Trophoblast cell (in vitro differentiated cells and primary cell): ENCODE measurements at places on chromosomes 4 and X.

DNA sequence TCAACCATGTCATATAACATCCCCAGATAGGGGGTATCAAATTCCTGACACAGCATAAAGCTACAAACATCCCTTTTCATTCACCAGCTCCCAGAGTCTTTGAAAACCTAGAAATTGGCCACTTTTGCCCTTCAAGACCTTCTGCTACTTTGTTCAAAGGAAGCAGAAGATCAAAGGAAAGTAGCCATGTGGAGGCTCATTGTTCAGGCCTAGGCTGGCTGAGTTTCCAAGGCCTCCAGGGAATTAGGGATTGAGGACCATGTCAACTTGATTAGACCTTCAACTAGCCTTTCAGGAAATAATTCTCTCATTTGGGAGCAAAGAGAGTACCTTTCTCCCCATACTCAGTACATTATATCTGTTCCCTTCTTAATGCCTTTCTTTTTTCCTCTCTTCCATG, 66.8 kb upstream of the ATXN3L start:
- DNase-seq: no peak

- peak; percentile 70 for DNase-seq
These were observed 475.7 kb upstream of the SLIT2 start for GRCh38 chr4:19776021-19776459.

DNA sequence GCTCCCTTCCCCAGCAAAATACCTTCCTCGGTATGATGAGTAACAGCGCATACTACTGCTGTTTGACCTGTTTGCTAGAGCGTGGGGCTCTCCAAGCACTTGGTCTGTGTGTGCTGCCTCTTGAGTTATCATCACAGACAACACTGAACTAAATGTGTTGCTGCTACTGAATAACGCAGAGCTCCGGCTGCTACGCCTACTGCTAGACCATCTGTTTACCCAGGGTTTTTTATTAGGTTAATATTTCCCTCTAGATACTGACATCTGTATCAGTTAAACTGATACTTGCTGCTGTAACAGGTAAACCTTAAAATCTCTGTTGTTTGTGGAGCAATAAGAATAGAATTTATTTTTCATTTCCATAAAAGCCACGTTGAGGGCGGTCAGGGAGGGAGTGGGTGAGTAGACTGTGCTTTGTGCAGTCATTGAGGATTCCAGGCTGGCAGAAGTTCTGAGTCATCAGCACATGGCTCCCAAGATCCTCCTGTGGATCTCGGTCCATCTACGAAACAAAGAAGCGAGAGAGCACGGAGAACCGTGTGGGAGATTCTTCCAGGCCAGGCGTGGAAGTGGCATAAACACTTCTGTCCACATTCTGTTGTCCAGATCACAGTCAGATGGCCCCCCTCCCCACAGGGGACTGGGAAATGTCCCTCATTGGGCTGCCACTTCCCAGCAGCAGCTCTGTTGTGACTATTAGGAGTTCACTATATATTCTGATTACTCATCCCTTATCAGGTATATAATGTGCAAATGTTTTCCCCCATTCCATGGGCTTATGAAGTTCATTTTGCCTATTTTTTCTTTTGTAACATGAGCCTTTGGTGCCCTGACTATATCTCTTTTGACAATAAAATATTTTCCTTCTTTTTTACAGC, 14.1 kb downstream of the GRK4 start:
- DNase-seq: peak; percentile 73

GRCh38 chr4:82885410-82885809, 5.5 kb downstream of the SEC31A start:
- no peak for DNase-seq

DNA sequence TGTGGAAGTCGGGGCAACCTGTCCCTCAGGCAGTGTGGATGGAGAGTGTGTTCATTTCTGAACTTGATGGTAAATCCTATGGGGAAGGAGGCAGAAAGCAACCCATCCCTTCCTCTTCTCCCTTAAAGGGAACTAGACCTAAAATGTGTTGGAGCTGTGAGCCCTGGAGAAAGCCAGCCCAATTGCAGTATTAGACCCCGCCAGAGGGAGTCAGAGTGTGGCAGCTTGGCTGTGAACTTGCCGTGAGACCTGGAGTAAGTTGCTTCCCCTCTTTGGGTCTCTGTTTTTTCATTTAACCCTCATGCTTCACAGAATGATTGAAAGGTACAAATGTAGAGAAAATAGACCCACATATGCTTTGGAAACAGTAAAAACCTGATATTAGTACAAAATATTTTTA, 108.7 kb upstream of the PAK3 start:
- no peak for DNase-seq

GRCh38 chrX:136260776-136261175, 9.6 kb upstream of the MAP7D3 start:
- DNase-seq: no peak

- no peak for DNase-seq
These were observed 44.9 kb upstream of the PHF8 start for GRCh38 chrX:54089191-54089590.

DNA sequence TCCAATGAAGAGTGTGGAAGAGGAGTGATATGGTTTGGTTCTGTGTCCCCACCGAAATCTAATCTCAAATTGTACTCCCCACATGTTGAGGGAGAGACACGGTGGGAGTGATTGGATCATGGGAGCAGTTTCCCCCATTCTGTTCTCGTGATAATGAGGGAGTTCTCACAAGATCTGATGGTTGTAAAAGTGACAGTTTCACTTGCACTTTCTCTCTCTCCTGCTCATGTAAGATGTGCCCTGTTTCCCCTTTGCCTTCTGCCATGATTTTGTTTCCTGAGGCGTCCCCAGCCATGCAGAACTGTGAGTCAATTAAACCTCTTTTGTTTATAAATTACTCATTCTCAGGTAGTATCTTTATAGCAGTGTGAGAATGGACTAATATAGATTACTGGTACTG, 39.6 kb downstream of the FAM47C start:
- DNase-seq: no peak

DNA sequence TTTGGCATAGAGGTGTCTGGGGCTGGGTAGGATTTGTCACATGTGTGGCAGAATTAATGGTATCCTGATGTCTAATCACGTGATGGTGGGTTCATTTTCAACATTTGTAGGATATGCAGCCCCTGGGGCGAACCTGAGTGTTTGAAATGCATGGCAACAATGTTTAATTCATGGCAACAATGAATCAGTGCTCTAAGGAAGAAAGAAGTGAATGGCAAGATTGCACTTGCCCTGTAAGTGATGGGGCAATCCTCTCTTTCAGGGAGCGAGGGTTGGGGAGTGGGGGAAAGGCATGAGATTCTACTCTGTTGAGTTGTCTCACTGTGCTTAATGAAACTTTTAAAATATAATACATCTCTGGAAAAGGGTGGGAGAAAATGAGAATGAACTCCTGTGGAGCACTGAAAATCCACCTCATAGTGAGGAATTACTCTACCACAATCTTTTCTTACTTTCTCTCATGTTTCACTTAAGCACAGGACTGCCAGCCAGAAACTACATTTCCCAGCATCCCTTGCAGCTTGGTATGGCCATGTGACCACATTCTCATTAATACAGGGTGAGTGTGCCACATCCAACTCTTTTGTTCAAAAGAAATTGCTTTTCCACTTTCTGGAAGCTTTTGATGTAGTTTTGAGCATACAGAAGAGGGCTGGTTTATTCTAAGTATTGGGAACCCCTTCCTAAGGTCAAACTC, 64.0 kb upstream of the PGM2 start:
- DNase-seq: peak; percentile 10

- no peak for DNase-seq
These were observed 721.0 kb upstream of the NDST4 start for GRCh38 chr4:115834441-115834840.

DNA sequence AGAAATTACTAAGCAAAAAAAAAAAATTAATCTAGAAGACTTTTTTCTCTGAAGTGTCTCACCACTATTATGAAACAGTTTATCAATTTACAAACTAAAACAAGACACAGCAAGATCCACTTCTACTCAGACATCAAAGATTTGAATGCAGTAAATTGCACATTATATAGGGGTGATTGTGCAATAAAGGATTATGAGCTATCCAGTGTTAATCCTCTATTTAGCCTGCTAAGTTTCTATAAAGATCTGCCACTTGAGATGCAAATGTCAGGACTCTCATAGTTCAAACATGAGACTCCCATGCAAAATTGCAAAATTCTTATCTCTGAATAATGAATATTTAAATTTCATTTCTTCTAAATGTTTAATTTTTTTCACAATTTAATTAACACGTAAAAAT, 2.2 kb downstream of the TECRL start:
- DNase-seq: no peak

- no peak for DNase-seq
These were observed 590 bp upstream of the CCDC110 start for GRCh38 chr4:185472103-185472542.

DNA sequence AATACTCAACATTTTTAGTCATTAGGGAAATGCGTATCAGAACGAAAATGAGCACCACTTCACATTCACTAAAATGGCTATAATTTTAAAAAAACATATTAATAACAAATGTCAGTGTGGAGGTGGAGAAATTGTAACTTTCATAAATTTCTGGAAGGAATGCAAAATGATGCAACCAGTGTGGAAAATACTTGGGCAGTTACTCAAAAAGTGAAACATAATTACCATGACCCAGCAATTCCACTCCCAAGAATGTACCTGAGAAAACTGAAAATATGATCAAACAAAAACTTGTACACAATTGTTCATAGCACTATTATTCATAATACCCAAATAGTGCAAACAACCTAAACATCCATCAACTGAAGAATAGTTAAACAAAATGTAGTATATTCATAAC, 76.1 kb upstream of the FAM241A start:
- DNase-seq: peak; percentile 53

DNA sequence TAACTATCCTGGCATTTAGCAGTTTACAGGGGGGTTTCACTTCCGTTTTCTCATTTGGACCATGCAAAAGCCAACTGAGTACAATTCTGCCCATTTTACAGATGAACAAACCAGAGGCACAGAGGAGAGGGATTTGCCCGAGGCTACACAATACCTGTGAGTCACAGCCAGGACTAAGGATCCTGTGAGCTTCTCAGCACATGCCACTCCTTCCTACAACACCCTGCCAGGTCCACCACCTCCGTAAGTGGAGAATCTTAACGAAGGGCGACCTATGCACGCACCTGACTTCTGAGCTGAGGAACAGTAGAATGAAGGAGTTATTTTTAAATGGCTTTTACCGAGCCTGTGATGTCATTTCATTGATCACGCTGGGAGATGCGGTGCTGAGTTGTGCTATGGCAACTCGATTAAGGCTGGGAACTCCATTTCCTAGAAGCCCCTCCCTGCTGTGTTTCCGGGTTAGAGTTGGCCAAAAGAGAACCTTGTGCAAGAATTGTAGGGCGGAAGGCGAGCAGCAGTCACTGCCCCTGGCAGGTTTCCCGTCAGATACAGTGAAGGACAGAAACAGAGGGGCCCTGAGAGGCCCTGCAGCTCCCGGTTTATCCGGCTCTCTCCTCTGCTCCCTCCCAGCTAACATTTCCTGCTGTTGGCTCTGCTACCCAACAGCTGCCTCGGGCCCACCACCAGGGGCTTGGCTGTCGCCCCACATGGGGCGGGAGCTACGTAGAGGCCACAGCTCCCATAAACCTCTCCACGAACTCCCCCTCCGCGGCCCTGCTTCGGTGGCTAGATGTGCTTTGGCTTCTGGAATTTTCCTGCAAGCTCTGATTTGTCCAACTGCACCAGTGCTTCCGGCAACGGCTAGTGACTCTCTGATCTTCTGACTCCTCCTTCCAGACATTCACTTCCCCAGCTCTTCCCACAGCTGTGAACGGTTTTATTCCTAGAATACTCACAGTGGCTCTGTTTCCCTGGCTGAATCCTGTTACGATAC, 75.1 kb upstream of the USP9X start:
- peak; percentile 75 for DNase-seq

DNA sequence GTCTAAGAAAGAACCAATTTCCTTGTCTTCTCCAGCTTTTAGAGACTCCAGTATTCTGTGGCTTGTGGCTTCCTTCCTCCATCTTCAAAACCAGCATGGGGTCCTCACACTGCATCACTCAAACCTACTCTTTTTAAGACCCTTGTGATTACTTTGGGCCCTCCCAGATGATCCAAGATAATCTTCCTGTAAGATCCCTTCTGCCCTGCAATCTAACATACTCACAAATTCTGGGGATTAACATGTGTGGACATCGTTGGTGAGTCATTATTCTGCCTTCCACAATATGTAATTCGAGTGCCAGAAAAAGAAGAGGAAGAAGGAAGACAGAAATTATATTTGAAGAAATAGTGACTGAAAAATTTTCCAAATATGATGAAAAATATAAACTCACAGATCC, 47.9 kb downstream of the BEND4 start:
- DNase-seq: no peak

DNA sequence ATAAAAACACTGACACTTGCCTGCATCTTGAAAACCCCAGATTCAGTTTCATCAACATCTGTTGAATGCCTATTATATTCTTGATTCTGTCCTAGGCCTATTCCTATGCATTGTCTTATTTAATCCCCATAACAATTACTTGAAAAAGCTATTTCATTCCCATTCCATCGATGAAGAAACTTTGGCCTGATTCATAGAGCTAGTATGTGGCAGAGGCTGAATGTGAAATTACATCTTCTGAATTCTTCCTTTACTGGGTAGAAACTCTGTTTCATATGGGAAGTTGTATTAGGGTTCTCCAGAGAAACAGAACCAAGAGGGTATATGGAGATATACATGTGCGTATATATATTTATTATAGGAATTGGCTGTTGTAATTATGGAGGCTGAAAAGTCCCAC, 35.0 kb upstream of the SLC4A4 start:
- no peak for DNase-seq

GRCh38 chr4:101244349-101244748, 103.0 kb downstream of the PPP3CA start:
- DNase-seq: no peak

GRCh38 chr4:35520059-35520458, 724.3 kb downstream of the ARAP2 start:
- peak; percentile 7 for DNase-seq

- DNase-seq: no peak
These were observed 940.0 kb downstream of the SH3BGRL start for GRCh38 chrX:82141942-82142341.
